ENCODE measurements at places on chromosomes 1 and 21. TPM values are rescaled to one million over a fixed set of nuclear protein-coding genes. Genes with fewer than 3 reads are reported as not detected.

GRCh38 chr1:111738436-111739193, 580 bp downstream of the INKA2 start:
- DNase-seq = no peak

The GPX7 gene
- 11.2 TPM for total RNA-seq

GRCh38 chr1:180182643-180183311, 28.1 kb downstream of the QSOX1 start:
- DNase-seq = no peak

The FLG2 gene
- not detected for total RNA-seq

The TRIM33 gene
- total RNA-seq = 22.2 TPM

The ADAMTS4 gene
- 0.26 TPM for total RNA-seq

The EPB41 gene
- total RNA-seq = 20.2 TPM

DNA sequence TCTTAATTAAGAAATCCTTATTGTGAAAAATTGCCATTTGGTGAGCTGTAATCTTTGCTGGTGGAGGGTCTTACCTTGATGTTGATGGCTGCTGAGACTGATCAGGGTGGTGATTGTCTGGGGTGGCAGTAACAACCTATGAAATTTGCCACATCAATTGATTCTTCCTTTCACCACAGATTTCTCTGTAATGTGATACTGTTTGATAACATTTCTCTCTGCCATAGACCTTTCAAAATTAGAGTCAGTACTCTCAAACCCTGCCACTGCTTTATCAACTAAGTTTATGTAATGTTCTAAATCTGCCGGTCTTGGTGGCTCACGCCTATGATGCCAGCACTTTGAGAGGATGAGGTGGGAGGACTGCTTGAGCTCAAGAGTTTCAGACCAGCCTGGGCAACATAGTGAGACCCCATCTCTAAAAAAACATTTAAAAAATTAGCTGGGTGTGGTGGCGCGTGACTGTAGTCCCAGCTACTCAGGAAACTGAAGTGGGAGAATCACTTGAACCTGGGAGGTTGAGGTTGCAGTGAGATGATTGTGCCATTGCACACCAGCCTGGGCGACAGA, 5.0 kb downstream of the KPNA6 start:
- no peak for DNase-seq

The BRDT gene
- total RNA-seq = not detected

DNA sequence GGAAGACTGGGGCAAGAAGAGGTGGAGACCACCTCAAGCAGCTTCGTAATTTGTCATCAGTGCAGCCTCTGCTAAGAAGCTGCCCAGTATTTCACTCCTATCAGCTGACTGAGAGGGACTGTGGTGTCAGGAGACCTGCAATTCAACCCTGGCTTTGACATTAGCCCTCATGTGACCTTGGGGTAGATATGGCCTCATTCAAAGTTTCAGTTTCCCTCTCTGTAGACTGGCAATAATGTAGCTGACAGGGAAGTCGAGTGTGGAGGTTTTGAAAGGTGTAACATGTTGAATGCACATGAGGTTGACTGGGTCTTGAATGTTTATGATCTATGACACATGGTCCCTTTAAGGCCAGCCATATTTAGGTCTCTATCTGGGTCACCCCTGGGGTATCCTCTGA, 2.2 kb upstream of the SPRR4 start:
- DNase-seq = no peak

DNA sequence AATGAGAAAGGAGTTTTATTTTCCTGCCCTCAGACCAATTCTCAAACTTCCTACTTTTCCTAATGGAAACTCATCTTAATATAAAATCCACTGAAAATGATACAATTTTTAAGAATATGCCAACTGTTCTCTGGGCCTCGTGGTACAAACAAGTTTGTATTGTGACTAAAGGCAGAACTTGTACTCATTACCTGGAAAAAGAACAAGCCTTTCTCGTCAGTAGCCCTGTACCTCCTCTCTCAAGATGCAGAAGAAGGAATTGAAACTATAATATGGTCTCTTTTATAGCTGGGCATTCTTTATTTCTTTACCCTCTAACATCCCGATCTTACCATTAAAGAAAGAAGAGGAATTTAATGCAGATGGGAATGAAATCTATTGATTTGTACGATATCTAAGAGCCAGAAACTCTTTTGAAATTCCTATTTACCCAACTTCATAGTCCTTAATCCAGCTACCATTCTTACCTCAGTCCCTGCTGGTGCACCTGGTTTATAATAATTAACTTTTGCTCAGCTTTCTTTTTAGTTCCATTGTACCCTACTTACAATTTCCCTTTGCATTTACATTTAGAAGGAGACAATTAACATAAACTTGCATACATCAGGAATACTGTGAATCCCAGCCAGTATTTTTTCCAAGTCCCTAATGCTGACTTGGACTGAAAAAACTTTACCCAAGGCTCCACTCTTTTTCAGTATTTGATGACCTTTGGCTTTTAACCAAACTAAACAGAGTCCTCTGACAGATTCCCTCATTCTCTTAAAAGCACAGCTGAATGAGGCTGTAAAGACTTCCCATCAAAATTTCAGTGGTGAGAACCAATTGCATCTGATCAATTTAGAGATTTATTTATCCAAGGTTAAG, 1162.4 kb downstream of the BRINP3 start:
- DNase-seq = no peak

The SAMSN1 gene
- 0.44 TPM for total RNA-seq

The LCA5L gene
- total RNA-seq = 0.87 TPM

The RIMKLA gene
- total RNA-seq = 13.6 TPM

DNA sequence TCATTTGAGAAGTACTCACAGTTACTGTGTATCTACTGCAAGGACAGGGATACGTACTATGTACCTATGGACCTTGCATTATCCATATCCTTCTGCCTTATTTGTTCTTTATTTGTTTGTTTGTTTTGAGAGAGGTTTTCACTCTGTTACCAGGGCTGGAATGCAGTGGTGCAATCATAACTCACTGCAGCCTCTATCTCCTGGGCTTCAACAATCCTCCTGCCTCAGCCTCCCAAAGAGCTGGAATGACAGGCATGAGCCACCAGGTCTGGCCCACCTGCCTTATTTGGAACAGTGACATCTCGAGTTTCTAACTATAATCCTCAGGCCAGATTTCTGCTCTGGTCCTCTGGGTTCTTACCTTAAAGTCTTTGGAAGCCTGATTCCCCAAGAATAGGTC, 395.5 kb upstream of the PKN2 start:
- no peak for DNase-seq

DNA sequence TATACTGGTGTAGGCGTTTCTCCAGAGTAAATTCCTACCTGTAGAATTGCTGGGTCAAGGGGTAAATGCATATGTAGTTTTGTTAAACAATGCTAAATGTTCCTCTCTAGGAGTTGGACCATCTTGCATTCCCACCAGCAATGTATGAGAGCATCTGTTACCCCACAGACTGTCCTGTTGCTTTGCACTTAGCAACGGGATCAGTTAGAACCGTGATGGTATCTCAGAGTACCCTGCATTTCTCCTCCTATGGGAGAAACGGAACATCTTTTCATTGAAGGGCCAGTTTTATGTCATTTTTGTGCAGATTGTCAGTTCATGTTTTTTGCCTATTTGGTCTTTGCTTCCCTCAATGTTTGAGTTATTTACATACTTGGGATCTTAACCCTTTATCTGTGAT, 18.0 kb upstream of the RIPPLY3 start:
- no peak for DNase-seq

- no peak for DNase-seq
Measured at GRCh38 chr1:44672961-44673674, 1.2 kb downstream of the TMEM53 start.

The PRAMEF26 gene
- not detected for total RNA-seq

GRCh38 chr1:154851392-154852177, 18.5 kb downstream of the KCNN3 start:
- no peak for DNase-seq

The SHE gene
- 0.03 TPM for total RNA-seq

- no peak for DNase-seq
Measured at GRCh38 chr1:239025223-239025622, 361.1 kb upstream of the CHRM3 start.

- no peak for DNase-seq
Measured at GRCh38 chr1:70093250-70093975, 112.0 kb downstream of the LRRC40 start.

The PADI6 gene
- not detected for total RNA-seq

DNA sequence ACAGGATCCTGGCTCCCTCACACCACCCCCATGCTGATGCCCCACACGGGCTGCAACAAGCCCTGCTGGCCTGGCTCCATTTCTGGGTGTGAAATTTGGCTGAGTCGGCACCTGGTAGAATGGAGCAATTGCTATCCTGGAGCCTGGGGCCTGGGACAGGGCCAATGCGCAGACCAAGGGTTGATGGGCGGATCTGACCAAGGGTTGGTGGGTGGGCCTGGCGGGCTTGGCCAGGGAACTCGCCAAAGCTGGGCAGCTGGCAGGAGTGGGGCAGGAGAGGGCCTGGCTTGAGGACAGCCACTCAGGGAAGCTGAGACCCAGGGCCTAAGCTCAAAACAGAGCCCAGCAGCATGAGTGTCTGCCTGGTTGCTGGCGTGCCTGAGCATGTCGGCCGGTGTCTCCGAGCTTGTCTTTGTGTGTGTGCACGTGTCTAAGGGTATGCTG, 70.9 kb upstream of the POU3F1 start:
- DNase-seq = no peak

GRCh38 chr1:145720556-145720877, 1.2 kb downstream of the CD160 start:
- peak; percentile 30 for DNase-seq

- DNase-seq = no peak
Measured at GRCh38 chr1:241600496-241600901, 39.7 kb downstream of the CHML start.

The KCNE2 gene
- total RNA-seq = not detected

DNA sequence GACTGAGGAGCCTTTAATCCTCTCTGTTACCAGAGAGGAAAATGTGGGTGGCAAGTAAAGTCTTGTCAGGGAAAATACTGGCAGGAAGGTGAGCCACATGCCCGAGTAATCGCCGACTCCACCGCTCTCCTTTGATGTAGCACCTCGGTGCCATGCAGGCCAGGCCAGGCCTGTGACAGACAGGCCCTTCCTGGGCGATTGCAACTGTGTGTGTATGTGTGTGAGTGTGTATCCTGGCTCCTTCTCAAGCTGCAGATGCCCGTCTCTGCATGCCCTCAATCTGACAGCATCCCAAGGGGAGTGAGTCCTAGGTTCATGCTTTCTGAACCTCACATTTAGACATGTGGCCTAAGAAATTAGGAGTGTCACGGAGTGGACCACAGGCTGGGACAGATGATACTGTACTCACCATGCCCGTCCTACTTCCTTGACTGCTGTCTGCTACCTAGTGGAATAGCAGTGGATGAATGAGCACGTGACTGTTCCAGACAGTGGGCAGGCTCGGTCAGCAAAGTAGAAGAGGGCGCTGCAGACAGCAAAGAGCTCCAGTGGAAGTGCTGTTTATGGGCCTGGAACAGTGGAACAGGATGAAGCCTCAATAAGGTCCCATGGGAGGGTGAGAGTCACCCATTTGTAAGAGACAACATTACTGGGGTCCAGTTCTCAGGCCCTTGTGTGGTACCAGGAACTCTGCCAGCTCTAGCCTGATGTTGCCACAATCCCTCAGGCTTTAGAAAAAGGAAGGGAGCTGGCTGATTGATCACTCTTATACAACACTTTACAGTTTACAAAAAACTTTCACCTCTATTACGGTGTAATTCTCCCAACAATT, 25.3 kb downstream of the SERTAD4 start:
- DNase-seq = no peak

GRCh38 chr1:109792056-109792831, 28.5 kb upstream of the EPS8L3 start:
- no peak for DNase-seq

The CHI3L1 gene
- 0.10 TPM for total RNA-seq

DNA sequence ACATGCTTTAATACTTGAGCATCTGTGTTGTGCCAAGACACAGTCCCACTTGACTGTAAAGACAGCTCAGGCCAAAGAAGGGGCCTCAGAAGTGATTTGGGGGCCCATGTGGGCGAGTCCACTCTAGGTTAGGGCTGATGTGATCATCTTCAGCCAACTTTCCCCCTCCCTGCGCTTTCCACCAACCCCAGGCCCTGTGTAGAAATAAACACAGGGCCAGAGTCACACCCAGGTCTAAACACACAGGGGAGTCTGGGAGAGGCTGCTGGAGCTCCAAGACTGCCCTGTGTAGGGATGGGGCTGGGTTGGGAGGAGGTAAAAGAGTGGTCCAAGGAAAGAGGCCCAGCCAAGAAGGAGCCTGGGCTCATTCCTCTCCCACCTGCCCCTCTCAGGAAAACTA, 2.5 kb upstream of the WNT2B start:
- DNase-seq = no peak

DNA sequence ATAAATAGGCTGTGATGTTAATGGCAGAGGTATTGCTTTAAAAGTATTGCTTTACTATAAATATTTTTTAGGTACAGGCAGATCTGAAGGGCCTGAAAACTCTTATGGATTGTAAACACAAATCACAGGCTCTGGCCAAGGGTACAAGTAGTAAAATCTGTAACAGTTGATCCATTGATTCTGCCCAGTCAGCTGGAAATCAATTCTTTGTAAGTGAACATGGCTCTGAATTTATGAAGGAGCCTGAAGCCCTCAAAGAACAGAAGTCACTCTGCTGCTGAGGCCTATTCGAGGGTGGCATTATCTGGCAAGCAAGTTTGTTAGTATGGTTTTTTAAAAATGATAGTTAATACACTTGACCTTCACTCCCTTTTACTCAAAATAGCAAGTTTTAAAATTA, 834.0 kb upstream of the TMPRSS15 start:
- no peak for DNase-seq

GRCh38 chr1:165826565-165827267, 698 bp upstream of the UCK2 start:
- no peak for DNase-seq

DNA sequence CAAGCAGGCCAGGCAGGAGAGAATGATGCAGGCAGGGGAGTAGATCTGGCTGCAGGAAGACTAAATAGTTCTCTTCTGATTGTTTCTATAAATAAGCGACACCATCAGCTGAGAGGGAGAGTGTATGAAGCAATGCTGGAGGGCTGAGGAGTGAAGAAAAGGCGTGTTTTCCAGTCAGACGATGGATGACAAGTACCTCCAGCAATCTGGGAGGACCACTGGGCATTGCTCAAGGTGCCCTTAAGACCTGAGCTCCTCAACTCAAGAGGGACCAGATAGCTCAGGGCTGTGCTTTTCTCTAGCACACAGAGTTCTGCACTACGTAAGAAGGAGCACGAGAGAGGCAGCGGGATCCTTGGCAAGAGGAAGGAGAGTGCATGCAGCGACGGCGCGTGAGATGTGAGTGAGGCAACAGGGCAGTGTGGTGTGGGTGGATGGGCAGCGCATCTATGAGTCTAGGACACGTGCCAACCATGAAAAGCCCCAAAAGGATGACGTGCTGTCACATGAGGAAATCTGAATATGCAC, 36.0 kb downstream of the PABPC4 start:
- no peak for DNase-seq

The DNAJB4 gene
- 14.9 TPM for total RNA-seq

- no peak for DNase-seq
Measured at GRCh38 chr1:183946320-183946613, 91.3 kb downstream of the COLGALT2 start.

The LCE1C gene
- total RNA-seq = not detected
